RCC 7860 (cell line): ENCODE measurements at places on chromosomes 2 and 18.

DNA sequence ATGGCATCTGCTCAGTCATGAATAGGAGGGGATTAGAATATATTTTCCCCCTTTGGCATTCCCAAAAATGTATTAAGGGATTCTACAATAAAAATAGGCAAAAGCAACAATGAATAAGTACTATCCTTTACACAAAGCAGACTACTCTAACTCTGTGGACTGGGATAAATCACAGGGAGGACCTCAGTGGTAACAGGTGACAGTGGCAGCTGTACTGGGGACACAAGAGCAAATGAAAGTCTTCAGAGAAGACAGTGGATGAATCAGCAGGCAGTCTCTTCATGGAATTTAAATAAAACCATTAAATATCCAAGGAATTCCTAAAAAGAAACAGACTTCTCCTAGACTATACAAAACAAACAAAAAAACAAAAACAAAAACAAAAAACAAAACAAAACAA lies 4.8 kb downstream of the CDH7 start:
- no peak for DNase-seq

DNA sequence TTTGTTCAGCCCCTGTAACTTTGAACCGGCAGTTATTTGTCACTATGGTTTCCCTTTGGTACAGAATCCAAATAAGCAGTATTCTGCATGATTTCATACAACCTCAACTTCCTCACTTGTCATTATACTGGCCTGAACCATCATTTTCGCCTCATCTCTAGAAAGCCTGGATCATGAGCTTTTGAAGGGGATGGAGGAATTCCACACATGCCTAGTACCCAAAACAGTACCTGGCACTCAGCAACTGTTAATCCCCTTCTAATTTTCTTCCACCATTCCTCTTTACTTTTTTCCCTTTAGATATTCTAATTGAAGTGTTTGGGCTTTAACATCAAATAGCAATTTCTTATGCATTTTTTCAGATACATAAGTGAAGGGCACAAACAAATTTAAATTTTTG lies 1574.4 kb upstream of the NXPH2 start:
- no peak for DNase-seq

DNA sequence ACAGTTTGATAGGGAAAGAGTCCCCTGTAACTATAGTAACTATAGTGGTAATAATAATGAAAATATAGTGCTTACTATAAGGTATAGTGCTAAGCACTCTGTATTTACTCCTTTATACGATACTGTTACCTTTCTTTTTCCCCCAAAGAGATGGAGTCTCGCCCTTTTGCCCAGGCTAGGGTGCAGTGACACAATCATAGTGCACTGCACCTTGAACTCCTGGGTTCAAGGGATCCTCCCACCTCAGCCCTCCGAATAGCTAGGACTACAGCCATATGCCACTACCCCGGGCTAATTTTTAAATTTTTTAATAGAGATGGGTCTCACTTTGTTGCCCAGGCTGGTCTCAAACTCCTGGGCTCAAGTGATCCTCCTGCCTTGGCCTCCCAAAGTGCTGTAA lies 34.6 kb downstream of the EML4 start:
- DNase-seq = no peak

DNA sequence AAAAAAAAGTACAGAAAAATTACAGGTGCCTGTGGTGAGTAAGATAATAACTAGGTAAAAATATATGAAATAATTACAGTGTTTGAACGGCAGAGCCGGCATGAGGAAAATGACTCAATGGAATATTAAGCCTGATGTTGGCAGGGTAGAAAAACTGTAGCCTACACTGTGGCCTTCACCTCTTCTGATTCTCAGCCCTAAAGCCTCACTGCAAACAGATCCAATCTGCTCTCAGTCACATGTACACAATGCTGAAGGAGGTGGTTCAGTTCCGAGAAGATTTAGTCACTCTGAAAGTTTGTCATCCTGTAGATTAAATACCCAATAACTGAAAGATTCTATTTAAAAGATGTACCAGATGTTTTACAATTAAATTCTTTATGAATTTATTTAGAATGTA lies 66.9 kb upstream of the MAP3K20 start:
- no peak for DNase-seq

DNA sequence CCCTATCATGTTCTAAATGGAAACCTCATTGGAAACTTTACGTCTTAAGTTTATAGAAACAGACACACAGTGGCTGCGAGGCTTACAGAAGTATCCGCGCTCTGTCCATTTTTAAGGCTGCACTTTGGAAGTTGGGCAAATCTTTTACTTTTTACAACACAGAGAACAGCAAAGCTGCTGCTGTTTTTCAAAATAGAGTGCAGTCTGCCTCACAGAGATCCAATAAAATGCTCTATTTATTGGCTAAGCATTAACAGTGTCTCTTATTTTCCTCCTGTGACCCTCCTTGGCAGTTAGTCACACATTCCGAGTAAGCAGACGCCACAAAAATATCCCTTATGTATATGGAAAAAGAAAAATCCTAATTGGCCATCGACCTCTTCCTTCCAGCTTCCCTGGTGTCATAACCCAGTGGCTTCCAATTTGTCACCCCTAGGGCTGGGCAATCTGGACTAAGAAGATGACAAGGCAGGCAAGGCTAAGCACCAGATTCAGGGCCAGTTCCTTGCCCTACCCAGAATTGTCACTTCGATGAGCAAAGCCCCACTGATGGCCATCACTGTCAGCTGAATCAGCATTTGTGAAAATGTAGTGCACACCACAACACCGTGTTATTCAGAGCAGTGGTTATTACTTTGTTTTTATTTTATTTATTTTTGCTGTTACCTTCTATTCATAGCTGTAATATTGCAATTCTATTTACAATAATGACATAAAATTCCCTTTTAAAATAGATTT lies 47.7 kb upstream of the MEIS1 start:
- no peak for DNase-seq

GRCh38 chr2:189394525-189394924 lies 46.7 kb upstream of the WDR75 start:
- no peak for DNase-seq

DNA sequence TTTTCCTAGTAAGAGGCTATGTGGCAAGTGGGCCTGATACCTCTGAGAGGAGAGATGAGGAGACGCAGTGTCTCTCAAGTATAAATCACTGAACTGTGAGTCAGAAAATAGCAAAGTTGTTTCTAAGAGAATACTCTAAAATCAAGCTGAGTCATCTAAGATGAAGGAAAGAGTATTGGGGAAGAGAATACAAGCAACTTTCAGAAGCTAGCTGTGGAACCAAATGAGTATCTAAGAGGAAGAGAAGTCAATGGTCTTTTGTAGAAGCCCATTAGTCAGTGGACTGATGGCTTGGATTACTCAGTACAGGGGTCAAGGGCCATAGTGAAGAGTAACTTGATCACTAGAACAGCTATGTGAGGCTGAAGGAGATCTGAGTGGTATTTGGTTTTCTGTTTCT lies 2.7 kb upstream of the DCC start:
- no peak for DNase-seq

DNA sequence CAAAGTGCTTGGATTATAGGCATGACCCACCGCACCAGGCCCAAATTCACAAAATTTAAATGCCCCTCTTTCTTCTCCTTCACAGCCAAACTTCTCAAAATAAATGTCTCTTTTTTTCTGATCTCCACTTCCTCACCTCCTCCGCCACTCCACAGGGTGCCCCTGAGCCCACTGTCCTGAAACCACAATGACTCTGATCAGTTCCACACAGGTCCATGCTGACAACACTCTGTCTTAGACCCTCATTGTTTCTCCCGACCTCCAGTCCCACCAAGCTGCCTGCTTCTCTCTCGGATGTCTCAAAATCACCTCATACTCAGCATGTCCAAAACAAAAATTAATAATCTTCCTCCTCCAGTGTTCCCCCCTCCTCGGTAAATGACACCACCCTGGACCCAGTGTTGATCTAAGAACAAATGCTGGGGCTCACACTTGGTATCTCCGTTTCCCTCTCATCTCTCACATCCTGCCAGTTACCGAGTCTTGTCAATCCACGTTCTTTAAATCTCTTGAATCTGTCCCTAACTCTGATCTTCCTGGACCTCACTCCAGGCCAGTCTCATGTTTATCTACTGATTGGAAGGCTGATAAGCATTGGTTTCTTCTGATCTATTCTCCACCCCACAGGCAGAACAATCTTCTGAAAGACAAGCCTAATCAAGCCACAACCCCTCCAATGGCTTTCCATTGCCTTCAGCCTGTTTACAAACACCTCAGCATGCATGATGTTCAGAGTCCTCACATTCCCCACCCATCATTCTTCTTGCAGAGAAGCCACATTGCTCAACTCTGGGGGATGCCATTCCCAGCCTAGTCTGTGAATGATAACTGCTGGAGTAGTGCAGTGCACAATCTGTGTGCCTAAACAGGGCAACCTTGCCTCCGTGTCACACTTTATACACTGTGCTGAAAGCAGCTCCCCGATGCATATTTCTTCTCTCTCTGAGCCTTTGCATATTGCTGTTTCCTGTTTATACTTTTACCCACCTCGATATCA lies 12.4 kb upstream of the ANKRD44 start:
- DNase-seq = no peak

GRCh38 chr2:181948227-181948626 lies 37.4 kb upstream of the PPP1R1C start:
- DNase-seq = no peak

DNA sequence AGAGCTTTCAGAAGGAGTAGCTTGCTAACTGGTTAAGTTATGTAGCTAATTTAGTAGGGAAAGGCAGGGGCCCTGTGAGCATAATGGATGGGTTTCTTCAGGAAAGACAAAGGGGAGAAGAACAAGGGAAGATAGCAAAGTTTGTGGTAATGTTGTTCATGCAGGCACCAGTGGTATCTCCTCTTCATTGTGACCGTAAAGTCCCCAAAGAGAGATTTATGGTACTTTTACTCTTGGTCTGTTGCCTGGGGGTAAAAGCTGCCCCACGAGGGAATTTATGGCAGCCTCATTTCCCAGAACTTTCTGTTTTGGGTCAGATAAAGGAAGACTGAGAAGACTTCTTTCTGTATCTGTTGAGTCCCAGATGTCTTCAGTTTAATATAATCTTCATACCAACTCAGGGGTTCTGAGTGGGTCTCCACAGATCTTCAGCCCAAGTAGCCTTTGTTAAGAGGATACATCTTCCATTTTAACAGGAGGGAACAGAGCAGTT lies 27.5 kb downstream of the MALT1 start:
- DNase-seq = no peak

DNA sequence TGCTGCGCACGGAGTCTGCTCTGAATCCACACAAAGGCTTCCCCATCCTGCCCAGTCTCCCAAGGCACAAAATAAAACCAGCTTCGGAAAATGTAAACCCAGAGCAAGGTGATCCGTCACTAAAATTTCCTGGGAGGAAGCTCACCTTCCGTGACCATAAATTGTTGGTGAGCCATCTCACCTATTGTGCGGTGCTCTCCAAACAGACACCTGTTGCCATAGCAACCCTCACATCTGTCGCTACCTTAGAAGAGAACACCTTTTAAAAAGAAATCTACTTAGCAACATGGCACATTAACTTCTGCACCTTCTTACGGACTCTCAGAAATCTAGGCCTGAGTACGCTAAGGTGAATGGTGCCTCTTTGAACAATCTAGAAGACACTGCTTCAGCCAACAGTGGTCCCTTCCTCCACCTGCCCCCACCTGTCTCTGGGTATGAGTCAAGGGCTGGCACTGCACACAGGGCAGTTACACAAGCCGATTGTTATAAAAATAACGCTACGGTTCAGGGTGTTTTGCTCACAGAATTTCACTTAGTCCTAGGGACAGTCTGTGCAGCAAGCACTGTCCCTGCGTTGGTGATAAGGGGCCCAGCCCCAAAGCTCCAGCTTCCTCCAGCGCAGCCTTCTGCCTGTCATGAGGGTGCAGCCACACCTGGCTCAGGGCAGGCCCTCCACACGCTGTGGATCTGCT lies 114.9 kb upstream of the ID2 start:
- no peak for DNase-seq

DNA sequence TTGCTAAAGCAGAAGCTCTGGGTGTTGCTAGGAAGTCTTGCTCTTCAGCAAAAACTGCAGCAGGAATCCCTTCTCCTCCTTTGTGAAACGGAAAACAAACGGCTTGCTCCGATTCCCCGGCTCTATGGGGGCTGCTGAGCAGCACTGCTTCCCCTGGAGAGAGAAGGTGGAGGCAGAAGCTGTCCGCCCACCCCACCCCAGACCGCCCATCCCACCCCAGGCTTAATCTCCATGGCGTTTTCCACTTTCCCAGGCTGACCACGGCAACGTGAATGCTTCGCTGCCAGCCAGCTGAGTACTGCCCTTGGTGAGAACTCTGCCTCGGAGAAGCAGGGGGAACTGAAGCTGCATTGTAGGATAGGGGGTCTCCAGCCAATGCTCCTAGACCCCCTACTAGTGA lies 139.2 kb downstream of the BCL2 start:
- no peak for DNase-seq

- DNase-seq = peak; percentile 99
Observed at GRCh38 chr2:64838817-64839216, 150.4 kb upstream of the SLC1A4 start.

GRCh38 chr2:219954331-219954730 lies 326.9 kb downstream of the SLC4A3 start:
- DNase-seq = no peak

- DNase-seq = no peak
Observed at GRCh38 chr2:165593081-165593480, 123.6 kb downstream of the CSRNP3 start.

- peak; percentile 72 for DNase-seq
Observed at GRCh38 chr18:6747646-6748045, 18.1 kb downstream of the ARHGAP28 start.

DNA sequence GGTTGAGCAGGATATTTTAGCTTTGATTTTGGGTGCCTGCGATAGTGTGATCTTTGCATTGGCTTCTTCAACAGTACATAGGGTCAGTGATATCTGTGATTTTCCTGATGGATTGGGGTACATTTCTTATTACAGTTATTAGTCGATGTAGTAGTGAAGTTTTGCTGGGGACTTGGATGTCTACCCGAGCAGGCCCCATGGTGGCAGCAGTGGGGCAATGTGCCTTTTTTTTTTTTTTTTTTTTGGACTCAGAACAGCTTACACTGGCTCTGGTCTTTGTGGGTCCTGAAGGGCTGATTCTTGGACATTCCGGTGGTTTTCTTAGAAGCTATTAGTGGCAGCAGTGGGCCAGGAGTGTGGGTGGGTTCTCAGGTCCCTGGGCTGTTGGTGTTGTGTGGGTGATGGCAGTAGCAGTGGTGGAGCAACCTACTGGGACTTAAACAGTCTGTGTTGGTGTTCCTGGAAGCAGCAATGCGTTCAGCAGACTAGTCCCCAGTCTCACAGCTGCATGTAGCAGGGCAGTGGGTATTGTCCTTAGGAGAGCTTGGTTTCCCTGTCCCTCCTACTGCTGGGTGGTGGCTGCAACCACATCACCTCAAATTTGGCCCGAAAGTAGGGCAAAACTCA lies 53.7 kb upstream of the SLC4A10 start:
- DNase-seq = no peak

- no peak for DNase-seq
Observed at GRCh38 chr2:101111917-101112771, 39.0 kb downstream of the TBC1D8 start.

GRCh38 chr18:72542984-72543356 lies 1.2 kb downstream of the CBLN2 start:
- DNase-seq = no peak

GRCh38 chr2:12032398-12032797 lies 286.0 kb downstream of the LPIN1 start:
- DNase-seq = no peak

- DNase-seq = no peak
Observed at GRCh38 chr2:129087133-129087813, 768.6 kb upstream of the HS6ST1 start.

GRCh38 chr2:41949091-41949882 lies 98.5 kb upstream of the PKDCC start:
- no peak for DNase-seq
